ENCODE measurements at places on chromosomes 7 and 10. TPM values are rescaled to one million over a fixed set of nuclear protein-coding genes. Genes with fewer than 3 reads are reported as not detected.

GRCh38 chr7:8908889-8909288 is 475.5 kb downstream of the NXPH1 start:
- DNase-seq = no peak

DNA sequence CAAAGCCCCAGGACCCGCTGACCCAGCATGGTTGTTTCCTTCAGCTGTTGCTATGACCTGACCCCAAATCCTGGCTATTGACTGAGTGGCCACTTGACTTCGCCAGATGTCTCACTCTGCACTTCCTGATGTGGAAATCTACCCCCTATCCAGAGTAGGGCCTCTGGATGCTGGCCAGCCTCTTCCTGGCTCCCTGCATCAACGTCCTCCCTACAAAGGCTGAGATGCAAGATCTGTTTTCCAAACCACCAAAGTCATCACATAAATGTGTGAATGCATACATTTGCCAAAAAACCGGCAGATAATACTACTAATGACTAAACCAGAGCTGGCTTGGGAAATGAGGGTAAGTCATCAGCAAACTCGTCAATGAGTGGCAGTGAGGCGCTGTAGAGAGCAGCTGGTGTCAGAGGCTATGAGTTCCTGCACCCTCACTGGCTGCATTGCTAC is 70.4 kb downstream of the PYROXD2 start:
- peak; percentile 88 for DNase-seq

DNA sequence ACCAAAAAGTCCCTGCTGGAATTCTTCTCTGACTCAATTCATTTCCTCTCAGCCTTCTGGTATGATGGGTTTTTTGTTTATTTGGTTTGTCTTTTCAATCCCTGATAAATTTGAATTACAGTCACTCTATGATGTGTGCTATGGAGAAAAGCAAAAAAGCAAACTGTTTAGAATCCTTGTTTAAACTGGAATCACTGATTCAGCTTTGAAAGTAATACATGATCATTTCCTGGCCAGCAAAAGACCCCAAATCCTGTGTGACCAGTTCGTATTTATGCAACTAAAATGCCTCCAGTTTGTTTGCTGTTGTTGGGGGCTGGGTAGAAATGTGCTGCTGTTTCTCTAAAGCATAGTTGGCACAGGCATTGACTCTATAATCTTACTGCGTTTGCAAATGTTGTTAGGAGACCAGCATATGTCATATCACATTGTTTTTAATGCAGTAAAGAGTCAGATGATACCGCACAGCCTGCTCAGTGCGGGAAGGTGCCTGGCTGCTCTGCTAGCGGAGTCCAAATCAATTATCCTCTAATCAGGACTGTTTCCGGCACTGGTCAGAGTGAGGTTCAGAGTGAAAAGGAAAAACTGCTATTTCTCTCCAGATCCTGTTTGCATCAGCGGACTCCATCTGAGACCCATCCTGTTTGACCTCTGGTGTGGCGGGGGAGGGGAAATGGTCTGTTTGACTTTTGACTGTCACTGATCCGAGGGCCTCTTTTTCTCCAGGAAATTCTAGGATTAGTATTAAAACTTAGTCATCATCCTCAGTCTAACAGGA is 40.6 kb upstream of the ADD3 start:
- DNase-seq = peak; percentile 64

DNA sequence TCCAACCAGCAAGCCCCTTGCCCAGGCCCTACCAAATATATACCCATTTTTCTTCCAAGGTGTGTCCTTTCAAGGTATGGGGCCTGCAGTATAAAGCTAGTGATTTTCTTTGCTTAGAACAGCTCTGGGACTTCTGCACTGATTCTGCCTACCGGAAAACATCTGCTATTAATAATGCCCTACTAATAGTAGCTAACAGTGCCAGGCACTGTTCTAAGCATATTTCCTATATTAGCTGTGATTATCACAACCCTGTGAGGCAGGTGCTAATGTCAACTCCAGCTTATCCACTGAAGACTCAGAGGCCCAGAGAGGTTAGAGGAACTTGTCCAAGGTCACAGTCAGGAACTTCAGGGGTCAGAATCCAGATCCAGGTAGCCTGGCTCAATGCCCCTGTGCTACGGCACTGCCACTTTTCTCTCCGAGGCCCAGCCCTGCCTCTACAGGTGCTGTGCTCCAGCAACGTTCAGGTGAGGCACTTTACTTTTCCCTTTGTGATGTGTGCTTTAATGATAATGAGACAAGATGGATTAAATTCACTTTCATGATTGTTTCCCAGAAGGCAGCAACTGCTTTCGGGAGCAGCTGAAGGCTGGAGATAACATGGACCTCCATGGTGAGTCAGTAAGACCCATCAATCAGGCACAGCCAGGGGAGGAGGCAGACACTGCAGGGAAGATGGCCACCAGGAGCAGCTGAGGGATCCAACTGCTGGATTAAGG is 26.7 kb downstream of the TAS2R41 start:
- no peak for DNase-seq

GRCh38 chr10:86472061-86472460 is 49.5 kb downstream of the WAPL start:
- DNase-seq = no peak

DNA sequence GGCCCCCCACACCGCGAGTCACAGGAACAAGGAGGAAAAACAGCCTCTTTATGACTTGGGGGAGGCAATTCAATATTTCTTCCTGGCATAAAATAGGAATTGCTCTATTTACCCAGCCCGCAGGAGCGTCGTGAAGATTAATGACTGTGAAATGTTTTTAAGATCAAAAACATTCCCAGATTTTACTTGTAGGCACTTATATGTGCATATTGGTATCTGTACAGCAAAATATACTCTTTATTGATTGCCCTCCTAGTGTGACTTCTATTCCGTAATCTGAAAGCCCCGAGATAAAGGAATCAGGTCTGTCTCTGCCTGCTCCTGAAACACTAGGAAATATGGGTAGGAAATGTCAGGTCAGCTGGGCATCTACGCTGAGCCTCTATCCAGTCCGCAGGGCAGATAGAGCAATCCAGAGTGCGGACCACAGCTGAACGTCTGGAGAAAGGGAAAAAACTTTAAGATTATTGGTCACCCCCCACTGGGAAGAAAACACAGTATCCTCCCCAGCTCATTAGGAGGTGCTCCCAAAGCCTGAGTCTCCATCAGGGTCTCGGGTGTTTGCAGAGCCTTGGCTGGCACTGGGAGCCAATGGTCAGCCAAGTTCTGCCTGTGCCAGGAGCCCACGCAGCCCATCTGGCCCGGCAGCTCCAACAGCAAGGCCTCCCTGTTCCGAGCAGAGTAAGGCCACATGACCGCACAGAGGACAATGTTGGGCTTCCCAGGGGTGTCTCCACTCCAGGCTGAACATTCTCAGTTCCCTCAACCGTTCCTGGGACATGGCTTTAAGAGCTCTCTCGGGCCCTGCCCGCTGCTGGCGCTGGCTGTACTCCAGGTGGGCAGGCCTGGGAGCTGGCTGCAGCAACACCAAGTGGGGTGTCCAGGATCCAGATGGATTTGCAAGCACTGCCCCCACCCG is 7.7 kb downstream of the CTBP2 start:
- peak; percentile 53 for DNase-seq

DNA sequence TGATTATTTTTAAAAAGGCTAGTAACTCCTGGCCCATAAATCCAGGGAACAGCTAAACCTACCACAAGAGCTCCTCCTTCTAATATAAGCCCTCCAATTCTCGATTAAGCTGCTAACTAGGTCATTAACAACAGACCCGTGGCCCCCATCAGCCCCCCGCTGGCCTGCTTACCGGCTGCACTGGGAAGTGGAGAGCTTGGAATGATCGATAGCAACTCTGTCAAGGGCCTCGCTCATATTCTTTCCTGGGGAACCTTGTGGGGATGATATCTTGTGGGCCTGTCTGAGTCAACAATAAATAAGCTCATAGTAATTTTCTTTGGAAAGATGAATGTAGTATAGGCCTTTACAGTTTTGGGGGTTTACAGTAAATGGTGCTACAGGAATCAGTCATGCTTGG is 353.5 kb downstream of the TCERG1L start:
- no peak for DNase-seq

DNA sequence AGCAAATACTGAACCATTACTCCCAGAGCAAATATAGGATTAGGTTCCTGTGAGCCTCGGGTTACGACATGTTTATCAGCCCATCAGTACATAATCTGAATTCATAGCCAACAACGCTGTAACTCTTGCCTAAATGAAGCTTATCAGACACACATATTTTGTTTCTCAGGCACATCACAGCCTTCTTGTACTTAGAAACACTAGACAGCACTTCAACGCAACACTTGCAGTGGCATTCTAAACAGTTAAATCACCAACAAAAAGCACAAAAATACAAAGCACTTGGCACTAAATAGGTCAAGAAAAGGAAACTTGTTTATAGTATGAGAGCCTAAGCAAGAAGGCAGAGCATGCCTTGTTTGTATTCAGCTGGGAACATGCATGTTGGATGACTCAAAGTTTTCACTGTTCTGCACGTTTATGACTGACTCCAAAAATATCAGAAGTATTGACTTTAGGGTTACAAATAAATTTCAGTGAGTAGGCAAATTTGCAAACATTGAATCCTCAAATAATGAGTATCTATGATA is 75.0 kb downstream of the VPS50 start:
- no peak for DNase-seq

DNA sequence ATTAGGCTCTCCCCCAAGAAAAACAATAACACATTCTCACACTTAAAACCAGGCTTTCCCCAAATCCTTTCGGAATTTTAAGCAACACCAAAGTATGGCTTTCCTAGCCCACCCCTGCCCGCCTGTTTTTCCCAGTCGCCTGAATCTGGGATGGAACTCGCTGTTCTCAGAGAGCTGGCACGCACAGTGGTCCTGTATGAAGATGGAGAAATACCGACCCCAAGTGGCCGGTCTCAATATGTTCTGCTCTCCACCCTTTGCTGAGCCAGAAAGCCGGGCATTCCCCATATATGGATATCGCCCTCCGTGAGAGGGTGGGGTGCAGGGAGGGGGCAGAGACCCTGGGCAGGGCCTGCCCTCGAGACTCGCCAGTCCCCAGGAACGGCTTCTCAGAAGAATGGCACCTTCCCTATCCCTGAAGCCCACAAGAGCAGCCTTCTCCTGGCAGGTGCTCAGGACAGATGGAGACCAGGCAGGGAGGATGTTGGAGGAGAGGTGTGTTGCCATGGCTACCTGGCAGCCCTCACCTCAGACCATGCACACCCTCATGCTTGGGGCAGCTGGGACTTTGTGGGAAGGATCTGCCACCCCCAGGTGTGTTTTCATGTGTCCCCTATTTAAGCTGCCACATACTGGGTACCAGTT is 3.4 kb downstream of the TACR2 start:
- DNase-seq = peak; percentile 86

DNA sequence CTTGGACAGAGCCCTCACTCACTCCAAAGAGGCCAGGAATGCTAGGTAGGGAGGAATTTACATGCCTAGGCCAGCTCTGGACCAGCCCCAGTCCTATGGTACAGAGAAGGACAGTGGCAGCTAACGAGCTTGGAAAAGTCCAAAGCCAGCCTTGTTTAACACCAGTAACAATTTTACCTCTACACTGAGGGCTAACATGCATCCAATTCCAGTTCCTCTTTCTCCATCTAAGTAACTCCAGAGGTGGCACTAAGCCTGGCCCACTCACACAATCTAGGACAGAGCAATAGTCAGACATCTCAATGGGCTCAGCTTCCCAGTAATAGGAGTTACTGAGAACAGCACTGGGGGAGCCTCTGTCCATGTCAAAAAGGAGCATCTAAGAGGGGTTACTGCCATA is 5.7 kb upstream of the LCOR start:
- DNase-seq = no peak

GRCh38 chr10:58638388-58638787 is 125.7 kb downstream of the BICC1 start:
- DNase-seq = no peak

DNA sequence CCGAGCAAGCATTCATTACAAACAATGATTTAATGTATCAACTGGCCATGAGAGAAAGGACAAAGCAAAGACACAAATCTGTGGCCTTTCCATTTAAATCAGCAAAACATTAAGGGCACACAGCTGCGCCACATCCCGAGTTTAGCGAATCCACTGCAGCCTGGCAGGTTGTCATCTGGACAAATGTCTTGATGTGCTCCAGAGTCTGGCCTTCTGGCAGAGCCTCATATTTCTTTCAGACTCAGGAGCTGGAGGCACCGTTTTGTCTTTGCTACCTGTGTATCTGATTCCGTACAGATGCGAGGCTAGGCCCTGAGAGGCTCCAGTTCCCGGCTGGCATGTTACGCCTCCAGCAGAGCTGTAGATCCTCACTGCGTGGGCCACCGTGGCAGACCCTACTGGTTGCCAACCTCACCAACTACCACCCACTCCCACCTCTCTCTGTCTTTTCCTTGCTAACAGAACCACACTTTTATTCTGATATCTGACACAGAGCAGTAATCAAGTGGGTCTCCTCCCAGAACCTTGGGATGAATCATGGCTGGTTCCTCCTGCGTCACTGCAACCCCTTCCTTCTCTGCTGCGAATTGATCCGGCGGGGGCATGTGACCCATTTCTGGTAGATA is 40.9 kb upstream of the EFCAB10 start:
- DNase-seq = no peak

- DNase-seq = no peak
Observed at GRCh38 chr7:137166363-137166762, 177.2 kb downstream of the PTN start.

DNA sequence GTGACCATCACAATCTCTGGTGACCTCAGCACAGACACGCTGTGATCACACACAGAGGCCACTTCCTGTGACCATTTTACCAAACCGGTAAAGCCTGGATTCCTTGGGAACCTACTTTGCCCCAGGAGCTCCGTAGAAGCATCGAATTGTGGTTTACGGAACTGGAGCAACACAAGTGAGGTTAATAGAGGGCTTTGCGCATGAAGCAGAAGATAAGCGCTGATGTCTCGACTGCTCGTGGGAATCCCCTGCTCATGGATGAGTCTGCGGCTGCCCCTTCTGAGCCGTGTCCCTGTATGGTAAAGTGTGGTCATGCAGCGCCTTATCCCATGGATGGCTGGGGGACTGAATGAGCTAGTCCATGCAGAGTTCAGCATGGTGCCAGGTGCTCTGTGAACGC is 53.6 kb downstream of the VIPR2 start:
- DNase-seq = peak; percentile 25

- DNase-seq = no peak
Observed at GRCh38 chr7:27693794-27694193, 31.1 kb upstream of the HIBADH start.

GRCh38 chr10:125373546-125373945 is 213.2 kb upstream of the CTBP2 start:
- no peak for DNase-seq

- DNase-seq = peak; percentile 81
Observed at GRCh38 chr7:31027161-31027965, 24.7 kb upstream of the ADCYAP1R1 start.

Gene UCMA
- not detected for total RNA-seq

Gene CCL26
- total RNA-seq = 25.2 TPM

Gene FOXP2
- 2.4 TPM for total RNA-seq

Gene FAM25A
- total RNA-seq = not detected

Gene SOSTDC1
- total RNA-seq = 10.4 TPM

Gene PNLIPRP2
- total RNA-seq = not detected

Gene VIPR2
- 9.5 TPM for total RNA-seq

Gene VIM
- 781 TPM for total RNA-seq

Gene ASAH2
- 1.9 TPM for total RNA-seq

Gene C7orf33
- total RNA-seq = not detected

Gene WDFY4
- total RNA-seq = 1.4 TPM
